ENCODE measurements at places on chromosomes 3 and 15.

GRCh38 chr3:59142556-59142955, 92.7 kb upstream of the CFAP20DC start:
- no peak for DNase-seq

GRCh38 chr3:102361101-102361500, 73.7 kb upstream of the ZPLD1 start:
- DNase-seq = no peak

DNA sequence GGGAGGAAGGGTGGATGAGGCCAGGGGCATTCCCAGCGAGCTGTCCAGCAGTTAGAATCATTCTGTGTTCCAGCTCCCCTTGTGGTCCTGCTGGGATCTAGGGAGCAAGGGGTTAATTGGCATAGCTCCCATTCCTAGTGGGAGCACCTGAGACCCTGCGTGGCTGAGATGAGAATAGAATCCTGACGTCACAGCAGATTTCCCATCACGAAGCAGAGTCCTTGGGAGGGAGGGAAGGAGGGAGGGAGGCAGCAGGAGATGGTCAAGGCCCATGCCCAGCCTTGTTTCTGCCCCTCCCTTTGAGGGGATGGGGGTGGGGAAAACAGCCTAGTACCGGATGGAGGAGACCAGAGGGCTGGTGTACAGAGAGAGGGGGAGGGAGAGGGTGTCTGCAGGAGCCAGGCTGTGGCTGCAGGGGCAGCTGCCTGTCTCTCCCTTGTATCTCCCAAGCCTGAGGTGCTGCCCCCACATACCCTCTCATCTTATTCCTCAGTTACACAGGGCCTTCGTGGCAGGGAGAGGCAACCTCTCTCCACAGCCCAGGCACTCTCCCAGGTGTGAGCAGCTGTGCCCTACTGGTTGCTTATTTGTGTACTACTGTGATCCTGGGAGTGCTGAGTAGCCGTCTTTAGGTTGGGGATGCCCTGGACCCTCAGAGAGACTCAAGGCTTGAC, 5.4 kb downstream of the TYRO3 start:
- no peak for DNase-seq

DNA sequence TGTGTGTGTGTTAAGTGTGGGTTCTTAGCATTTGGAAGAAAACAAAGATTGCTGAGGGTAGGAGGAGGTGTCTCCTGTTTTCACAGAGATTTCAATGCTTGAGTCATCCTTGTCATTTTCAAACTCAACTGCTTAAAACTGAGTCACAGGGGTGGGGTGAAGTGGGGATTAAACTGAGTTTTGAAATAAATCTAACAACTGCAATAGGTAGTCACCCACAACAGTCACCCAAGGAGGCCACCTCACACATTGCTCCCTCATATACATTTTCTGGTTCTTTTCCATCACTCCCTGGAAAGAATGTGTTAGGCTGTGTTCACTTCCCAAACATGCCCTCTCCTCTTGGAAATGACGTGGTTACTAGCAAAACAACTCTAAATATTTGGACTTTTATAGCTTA, 187.7 kb upstream of the CMC1 start:
- peak; percentile 74 for DNase-seq

- DNase-seq = no peak
These were observed 39.6 kb downstream of the TMOD3 start for GRCh38 chr15:51869060-51869421.

DNA sequence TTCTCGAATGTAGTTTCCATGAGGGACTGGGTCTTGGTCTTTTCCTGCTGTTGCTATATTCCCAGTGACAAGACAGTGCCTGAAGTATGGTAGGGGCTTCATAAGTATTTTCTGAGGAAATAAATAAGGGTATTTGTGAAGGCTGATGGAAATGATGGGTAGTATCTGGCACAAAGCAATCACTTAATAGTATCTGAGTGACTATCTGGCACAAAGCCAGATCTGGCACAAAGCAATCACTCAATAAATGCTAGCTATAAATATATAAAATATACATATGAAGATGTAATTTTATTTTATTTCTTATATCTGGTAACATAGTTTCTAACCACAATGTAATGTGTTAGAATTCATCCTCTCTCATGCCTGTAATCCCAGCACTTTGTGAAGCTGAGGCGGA, 20.7 kb upstream of the PROK2 start:
- DNase-seq = no peak

DNA sequence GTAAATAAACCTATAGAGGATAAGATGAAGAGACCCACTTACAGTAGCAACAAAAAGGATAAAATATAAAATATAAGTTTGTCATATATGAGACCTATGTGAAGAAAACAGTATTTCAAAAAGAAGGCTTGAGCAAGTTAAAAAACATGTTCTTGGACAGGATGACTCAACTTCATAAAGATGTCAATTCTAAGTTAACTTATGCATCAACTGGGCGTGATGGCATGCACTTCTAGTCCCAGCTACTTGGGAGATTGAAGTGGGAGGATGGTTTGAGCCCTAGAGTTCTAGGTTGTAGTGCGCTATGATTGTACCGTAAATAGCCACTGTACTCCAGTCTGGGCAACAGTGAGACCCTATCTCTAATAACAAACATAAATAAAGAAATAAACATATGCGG, 59.7 kb downstream of the PDCD6IP start:
- no peak for DNase-seq

All from activated CD4-positive, alpha-beta T cell treated with anti-CD3 and anti-CD28 coated beads, Interleukin-10, Interleukin-2, amounts not matched to agents 100 ng/mL and 50 ng/mL, durations not matched to agents 16 hours and 8 hours (primary cell).